ENCODE measurements at places on chromosomes 11 and 22.

GRCh38 chr11:6249770-6250555 is 9.7 kb upstream of the CCKBR start:
- DNase-seq: peak; percentile 22

GRCh38 chr11:134508219-134508990 is 96.4 kb upstream of the B3GAT1 start:
- DNase-seq: no peak

- no peak for DNase-seq
Observed at GRCh38 chr11:33976495-33977199, 74.9 kb upstream of the CAPRIN1 start.

GRCh38 chr11:59901306-59901705 is 22.7 kb downstream of the OOSP3 start:
- DNase-seq: peak; percentile 8

DNA sequence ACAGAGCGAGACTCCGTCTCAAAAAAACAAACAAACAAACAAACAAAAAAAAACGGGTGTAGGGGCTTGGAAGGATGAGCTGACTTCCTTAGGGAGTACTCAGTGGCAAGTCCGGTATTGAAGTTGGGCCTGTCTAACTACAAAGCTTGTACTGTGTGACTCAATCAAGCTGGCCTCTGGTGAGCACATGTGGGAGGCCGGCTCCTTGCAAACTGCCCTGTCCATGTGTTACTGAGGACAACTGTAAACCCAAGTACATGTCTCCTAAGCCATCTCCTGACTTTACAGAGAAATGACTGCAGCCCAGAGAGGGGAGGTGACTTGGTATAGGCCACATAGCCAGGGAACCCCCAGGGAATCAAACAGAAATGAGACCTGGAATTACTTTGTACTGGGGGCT is 11.6 kb downstream of the RIBC2 start:
- DNase-seq: no peak

- DNase-seq: no peak
Observed at GRCh38 chr11:15128621-15129020, 13.9 kb downstream of the INSC start.

DNA sequence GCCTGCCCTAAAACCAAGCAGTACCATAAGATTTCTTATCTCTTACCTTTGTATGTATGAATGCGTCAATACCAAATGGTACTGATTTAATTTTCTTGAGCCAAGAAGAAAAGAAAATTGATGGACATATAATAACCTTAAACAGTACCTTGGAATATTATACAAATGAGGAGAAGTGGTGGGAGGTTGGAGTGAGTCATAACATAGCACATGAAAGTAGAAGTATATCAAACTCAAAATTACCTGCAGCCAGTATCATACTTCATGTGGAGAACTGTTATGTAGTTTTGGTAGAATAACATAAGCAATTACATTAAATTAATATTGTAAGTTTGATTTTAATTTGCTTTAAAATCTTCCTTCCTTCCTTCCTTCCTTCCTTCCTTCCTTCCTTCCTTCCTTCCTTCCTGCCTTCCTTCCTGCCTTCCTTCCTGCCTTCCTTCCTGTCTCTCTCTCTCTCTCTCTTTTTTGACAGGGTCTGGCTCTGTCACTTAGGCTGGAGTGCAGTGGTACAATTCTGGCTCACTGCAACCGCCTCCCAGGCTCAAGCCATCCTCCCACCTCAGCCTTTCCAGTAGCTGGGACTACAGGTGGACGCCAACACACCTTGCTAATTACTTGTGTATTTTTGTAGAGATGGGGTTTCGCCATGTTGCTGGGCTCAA is 460.9 kb upstream of the CCDC90B start:
- no peak for DNase-seq

DNA sequence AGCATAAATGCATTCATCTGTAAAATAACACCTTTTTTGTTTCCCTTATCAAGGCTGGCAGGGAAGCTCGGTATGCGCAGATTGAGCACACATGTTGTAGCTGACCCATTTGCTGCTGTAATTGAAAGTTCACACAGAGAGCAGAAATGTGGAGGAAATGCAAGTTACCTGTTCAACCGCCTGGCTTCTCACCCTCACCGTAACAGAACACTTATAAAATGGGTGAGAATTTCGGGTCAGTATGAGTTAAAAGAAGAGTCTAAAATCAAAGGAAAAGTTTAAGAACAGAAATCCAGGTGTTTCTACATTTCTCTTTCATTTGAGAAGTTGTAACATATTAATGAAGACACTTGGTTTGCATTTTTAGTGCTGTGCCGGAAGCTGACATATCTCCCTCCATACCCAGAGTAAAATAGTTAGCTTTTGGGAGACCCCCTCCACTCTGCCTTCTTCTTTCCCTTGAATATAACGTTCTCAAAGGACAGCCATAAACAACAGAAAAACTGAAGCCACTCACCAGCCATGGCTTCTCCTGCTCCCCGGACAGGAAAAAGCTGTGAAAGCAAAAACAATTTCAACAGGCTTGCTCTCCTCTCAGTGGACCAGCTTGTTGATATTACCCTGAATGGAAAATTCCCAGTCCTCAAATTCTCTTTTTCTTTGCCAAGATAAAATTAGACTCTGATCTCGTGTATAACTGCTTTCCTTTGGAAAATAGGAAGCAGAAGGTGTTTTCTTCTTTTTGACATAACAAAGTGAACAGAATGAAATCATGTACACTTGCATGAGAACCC is at the start of gene CASP12:
TSS of gene CASP12 (minus strand) at position 570 of the 794 bp plus-strand sequence.
- no peak for DNase-seq

DNA sequence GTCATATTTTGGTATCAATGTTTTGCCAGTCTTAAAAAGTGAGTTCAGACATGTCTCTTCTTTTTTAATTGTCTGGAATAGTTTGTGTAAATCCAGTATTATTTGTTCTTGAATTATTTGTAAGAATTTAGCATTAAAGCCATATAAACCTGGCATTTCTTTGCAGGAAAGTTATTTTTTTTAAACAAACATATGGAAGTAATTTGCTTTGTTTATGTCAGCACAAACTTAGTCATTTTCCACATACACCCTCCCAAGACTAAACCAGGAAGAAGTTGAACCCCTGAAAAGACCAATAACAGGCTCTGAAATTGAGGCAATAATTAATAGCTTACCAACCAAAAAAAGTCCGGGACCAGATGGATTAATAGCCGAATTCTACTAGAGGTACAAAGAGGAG is 9.1 kb upstream of the CCDC81 start:
- DNase-seq: no peak

DNA sequence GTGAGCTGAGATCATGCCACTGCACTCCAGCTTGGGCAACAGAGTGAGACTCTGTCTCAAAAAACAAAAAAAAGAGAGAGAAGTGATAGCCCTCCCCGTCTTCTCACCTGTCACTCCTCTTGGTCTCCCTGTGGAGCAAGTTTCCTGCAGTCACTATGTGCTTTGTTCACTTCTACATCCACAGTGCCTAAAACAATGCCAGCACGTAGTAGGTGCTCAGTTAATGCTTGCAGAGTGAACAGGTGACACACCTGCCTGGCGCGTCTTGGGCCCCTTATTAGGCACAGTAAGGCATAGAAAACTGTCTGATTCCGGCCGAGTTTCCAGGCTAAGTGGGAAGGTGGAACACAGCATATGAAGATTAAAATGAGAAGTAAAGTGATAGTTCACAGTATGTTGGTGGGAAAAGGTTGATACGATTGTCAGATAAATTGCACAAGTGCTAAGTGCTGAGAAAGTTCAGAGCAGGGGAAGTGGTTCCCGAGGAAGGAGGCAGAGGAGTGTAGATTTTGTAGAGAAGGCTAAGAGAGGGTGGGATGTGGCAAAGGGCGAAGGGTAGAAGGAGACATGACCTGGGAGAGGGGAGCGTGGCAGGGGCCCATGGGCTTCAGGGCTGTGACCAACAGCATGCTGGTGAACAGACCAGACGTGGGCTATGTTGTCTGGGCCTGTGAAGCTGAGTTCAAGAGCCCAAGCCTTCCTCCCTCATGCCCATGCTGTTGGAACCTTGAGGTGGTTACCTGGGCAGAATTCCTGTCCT is 41.9 kb downstream of the BCR start:
- DNase-seq: no peak

DNA sequence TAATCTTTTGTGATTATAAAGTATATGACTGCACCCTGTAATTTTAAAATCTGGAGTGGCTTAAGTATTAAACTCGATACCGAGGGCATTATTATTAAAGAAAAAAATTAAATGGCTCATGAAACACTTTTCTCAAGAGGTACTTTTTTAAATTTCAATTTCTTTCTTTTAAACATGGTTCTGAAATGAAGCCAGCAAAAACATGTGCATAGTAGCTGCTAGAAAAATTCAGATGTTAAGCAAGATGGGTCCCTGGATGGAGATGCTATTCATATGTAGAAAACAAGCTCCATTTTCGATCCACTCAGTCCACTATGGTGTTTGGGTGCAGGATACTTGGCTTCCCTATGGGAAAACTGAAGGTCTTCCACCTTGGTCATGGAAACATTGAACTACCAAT is 189.5 kb downstream of the PGR start:
- no peak for DNase-seq

- DNase-seq: no peak
Observed at GRCh38 chr11:108632041-108632704, 32.7 kb upstream of the DDX10 start.

GRCh38 chr11:126313826-126314225 is 10.0 kb downstream of the DCPS start:
- DNase-seq: no peak

DNA sequence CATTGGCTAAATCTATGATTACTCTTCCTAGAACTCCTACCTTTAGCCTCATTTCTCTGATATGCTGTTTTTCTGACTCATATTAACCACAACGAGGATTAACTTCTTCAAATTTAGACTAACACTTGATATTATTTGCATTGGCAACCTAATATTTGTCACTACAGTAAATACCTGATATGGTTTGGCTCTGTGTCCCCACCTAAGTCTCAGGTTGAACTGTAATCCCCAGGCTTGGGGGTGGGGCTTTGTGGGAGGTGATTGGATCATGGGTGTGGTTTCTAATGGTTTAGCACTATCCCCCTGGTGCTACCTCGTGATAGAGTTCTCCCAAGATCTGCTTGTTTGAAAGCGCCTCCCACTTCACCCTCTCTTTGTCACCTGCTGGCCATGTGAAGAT is 17.1 kb upstream of the MED17 start:
- no peak for DNase-seq

GRCh38 chr22:34973016-34973415 is 92.9 kb upstream of the ISX start:
- no peak for DNase-seq

GRCh38 chr11:94507485-94507884 is 4.8 kb upstream of the C11orf97 start:
- no peak for DNase-seq

DNA sequence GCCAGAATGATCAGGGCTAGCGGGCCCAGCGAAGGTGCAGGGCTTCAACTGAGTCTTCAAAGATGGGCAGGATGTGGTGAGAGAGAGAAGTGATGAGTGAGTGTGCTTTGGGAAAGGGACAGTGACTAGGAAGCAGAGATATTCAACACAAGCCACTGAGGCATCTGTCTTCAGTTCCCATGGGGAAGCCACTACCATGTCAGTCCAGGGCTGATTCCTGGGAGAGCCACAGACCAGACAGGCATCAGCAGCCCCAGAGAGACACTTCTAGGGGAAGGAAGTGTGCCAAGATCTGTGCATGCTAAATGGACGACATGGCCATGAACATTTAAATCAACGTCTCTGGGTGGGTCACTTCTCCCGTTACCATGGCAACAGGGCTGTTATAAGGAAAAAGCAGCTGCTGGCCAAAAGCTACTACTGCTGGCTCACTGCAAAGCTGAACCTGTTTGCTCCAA is 28.5 kb downstream of the P4HA3 start:
- peak; percentile 30 for DNase-seq

DNA sequence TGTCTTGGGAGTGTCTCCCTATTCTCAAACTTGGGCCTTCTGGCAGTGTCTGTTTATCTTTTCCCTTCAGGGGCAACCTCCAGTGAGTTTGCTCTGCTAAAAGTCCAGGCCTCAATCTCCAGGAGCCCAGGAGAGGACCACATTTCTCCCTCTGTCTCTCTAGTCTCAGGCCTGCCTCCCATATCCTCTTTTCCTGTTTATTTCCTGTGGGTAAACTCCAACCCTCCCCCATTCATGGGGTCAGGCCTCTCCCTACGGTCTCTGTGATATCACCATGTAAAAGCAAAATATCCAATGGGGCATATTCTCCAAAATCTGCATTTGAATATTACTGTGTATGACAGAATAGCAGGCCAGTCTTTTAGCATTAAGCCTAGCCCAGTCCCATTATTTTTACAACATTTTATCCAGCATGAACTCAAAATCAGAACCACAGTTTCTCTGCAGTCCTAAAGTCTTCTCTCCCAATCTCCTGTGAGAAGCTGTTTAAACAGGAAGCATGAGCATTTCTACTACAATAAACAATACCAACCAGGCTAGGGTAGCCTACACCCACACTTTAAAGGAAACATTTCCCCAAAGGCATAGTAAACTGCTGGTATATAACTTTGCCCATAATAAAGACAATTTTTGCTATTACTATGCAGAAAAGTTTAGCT is 18.0 kb upstream of the TMEM135 start:
- no peak for DNase-seq

- no peak for DNase-seq
Observed at GRCh38 chr22:28151151-28151816, 232.2 kb upstream of the PITPNB start.

- DNase-seq: peak; percentile 18
Observed at GRCh38 chr11:115462004-115462541, 42.1 kb downstream of the CADM1 start.

GRCh38 chr11:27916541-27917100 is 191.3 kb downstream of the KIF18A start:
- no peak for DNase-seq

GRCh38 chr11:121323046-121323607 is 30.6 kb downstream of the SC5D start:
- no peak for DNase-seq

DNA sequence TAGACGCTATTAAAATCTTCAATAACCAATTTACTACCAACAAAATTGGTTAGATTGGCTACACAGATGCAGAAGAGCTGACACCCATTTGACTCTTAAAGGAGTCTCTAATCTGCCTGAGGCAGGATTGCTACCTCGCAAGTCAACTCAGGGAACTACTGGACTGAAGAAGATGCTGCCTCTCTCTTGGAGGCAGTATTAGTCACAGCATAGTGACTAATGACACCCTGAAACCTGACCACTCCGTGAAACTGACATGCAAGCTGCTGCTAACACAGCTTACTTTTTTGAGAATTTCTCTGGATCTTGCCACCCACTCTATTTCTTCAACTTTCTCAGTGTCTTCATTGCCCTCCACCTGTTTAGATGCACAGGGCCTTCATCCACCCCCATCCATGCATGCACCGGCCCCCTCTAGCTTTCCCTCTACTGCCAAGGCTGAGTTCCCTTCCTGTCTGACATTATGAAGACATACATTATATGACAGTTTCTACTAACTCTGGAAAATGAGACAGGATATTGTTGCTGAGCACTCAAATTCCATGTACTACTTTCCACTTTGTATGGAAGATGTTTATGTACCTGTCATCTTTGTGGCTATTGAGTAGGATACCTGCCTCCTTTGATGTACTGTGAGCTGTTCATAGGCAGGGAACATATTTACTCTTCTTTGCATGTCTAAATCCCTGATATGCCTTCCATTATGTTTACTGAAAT is 183.2 kb downstream of the MSANTD4 start:
- peak; percentile 23 for DNase-seq

- DNase-seq: no peak
Observed at GRCh38 chr22:49151256-49152126, 676.2 kb downstream of the BRD1 start.

- no peak for DNase-seq
Observed at GRCh38 chr22:39177456-39177775, 24.9 kb upstream of the CBX7 start.

- DNase-seq: no peak
Observed at GRCh38 chr11:45777127-45777969, 27.6 kb upstream of the SLC35C1 start.

- peak; percentile 52 for DNase-seq
Observed at GRCh38 chr11:83241291-83241946, 44.7 kb downstream of the CCDC90B start.
